Activated naive CD4-positive, alpha-beta T cell (primary cell): ENCODE measurements at places on chromosomes 11 and 22.

GRCh38 chr22:36644333-36644757, 59.2 kb downstream of the CACNG2 start:
- DNase-seq: no peak

DNA sequence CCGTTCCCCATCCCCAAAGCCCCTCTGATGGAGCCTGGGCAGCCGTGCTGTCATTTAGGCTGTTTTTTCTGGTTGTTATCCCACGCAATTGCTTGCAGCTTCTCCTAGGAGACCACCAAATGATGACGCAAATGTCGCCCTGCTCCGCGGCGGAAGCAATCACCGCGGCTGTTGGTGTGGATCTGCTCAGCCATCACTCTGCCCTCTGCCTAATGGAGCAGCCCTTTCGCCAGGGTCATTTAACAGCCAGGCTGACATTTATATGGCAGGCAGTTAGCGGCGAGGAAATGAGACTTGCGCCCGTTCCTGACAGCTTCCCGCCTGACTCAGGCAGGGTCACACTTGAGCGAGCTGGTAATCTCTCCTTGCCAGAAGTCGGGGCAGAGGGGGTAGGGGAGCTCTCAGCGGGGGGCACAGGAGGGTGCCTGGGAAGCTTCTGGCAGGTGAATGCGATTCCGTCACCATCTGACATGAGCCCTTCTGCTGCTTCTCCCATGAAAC, 97.9 kb upstream of the RTL6 start:
- no peak for DNase-seq

DNA sequence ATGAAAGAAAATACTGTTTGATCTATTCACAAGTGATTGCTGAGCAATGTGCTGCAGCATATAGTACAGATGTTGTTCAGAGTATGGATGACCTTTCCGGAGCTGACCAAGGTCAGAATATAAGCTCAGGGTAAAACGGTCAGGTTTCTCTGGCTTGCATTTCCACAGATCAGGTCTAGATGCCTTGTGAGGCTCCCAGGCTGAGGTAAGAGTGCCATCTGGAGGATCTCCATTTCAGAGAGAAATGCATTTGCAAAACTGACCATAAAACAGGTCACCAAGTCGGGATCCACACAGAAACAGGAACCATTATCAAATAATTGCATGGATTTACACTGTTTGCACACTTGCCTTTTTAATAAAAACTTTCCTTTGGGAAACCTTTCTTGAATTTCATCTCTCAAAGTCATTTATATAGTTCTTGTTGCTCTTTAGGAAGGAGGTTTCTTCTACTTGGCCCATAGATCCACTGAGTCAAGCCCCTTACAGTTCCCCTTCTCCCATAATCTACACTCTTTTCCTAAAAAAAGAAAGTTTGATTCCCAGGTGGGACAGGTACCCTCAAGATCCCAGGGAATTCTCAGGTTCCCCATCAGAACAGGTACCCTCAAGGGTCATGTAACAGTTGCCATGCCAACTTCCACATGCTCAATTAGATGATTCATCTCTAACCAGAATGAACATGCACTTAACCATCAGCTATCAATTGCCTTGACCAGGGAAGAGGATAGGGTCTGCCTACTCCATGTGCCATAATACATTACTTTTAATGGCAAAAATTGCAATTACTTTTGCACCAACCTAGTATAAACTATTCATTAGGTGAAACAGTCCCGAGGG, 25.0 kb upstream of the TMPRSS5 start:
- no peak for DNase-seq

DNA sequence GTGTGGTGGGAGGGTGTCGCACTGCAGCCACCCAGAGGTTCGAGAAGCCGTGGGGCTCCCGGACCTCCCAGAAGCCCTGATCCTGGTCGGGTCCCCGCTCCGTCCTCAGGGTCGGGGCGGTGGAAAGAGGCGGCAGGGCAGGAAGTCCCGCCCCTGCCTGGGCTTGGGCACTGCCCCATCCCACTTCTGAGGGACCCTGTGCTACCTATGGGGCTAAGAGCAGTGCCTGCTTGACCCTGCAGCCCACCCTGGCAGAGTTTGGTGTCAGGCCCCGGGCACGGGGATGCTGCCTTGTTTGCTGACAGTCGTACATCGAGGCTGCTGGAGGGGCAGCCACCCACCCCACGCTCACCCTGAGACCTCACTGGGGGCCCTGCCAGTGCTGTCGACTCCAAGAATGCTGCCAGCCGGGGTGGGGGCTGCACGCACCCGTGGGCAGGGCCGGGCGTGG, 19.4 kb downstream of the RNH1 start:
- no peak for DNase-seq

DNA sequence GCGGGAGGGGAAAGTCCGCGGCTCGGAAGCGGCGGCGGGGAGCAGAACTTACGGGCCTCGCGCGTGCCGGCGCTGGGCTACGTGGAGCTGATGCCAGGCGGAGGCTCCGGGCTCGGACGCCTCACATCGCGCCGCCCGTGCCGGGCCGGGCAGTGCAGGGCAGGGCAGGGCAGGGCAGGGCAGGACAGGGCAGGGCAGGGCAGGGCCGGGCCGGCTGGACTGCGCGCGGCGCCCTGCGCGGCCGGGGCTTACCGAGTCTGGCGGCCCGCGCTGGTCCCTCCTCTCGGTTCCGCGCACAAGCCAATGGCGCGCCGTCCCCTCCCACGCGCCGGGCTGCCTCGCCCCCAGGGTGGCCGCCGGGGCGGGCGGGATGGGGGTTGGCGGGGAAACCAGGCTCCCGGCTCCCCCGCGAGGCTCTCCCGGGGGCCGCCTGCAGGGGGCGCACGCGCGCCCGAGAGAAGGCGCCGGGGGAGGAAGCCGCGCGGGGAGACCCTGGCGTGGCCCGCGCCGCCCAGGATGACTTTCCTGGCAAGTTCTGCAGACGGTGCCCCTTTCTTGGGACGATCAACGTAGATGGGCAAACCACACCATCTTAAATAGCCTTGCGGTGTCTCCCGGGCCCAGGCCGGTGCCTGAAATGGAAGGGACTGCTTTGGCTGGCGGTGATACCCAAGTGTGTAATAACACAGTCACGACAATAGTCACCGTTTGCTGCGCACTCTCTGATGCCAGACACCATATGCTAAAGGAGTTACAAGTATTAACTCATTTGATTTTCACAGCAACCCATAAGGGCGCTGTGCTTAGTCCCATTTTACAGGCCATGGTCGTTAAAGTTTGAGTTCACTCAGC, at the start of gene TP53I11:
Gene TP53I11, minus strand, starts transcription at position 259 of the 852 bp plus-strand sequence. CDS start 12,548 bp downstream, outside the sequence.
- no peak for DNase-seq

DNA sequence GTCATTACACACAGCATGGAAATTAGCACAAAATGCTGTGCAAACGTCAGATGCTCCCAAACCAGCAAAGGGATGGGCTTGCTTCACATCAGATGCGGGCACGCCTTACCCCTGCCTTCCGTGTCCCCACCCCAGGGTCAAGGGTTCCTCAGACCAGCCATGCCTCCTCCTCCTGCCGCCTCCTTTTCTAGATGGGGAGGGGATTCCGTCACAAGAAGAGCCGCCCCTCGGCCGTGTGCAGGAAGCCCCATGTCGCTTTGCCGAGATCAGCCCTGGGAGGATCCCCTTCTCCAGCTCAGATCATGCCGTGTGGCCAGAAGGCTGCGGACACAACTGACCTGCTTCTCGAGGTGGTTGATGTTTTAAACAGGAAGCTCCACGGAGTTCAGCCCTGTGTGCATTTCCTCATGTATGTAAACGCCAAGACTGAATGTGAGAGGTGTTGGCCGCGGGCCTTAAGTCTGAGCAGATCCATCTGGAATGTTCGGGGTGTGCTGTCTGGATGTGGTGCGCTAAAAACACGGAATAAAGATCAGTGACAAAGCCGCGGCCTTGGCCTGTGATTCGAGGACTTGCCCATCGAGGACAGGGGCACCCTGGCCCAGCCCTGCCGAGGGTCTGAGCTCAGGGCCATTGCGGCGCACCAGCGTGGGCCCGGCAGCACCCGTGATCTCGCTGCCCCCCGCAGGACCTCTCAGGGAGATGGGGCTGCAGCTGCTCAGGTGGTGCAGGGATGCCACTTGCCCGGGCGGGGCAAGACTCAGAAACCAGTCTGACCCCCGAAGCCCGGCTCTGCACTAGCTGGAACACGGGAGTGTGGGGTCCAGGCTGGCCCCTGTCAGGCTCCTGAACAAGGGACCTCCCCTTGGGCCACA, 412.9 kb downstream of the TBC1D22A start:
- DNase-seq: no peak

GRCh38 chr11:31617246-31617645, 107.7 kb downstream of the ELP4 start:
- DNase-seq: no peak

- no peak for DNase-seq
Observed at GRCh38 chr22:43881091-43882061, 10.4 kb downstream of the PNPLA5 start.

DNA sequence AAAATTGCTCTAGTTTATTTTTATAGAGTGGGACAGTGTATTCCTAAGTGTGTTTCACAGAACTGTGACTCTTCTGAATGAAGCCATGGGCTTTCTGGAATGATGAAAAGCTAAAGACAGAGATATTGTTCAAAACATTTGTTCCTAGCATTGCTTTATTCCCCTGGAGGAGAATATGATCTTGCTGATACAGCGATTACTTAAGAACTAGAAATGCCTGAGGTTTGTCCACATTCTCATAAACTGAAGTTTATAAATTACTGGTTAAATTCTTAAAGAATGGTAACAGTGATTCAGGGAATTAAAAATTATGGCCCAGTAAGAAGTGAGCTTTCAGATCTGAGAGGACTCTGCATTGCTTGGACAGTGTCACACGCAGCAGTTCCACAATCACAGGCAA, 690.3 kb downstream of the FAM181B start:
- DNase-seq: no peak

DNA sequence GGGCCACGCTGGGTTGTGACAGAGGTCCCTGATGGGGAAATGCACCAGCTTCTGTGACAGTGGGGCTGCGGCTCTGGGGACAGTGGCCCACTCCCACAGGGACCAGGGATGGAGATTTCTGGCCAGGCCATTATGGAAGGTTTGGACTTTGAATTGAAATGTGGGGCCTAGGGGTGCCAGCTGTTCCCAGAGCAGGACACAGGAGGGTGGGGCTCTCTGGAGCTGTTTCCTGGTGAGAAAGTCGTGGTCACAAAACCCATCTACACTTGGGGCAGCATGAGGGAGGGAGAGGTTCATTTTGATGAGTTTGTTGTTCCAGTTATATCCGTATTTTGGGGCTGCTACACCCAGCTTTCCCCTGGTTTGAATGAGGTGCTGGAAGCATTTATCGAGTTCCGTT, 52.2 kb downstream of the LRP5 start:
- DNase-seq: no peak

DNA sequence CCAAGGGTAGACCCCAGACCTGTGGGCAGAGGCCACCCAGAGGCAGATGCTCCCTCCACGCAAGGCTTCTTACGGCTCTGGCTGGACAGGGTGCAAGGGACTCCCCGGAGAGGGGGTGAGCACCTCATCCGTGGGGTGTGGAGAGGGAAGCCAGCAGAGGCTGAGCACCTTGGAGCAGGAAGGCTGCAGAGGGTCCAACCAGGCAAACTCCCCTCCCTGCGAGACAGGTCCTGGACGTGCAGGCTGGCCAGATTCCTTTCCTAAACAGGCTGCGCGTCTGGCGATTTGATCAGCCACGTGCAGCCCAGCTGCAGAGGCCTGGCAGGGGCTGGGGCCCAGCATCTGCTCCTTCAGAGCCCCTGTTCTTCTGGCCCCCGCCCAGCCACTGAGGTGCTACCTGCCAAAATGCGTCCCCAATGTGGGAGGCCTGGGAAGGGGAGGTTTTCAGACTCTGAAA, 49.3 kb downstream of the WNT11 start:
- DNase-seq: no peak

- no peak for DNase-seq
Observed at GRCh38 chr11:69295079-69295994, 1.4 kb downstream of the MYEOV start.

DNA sequence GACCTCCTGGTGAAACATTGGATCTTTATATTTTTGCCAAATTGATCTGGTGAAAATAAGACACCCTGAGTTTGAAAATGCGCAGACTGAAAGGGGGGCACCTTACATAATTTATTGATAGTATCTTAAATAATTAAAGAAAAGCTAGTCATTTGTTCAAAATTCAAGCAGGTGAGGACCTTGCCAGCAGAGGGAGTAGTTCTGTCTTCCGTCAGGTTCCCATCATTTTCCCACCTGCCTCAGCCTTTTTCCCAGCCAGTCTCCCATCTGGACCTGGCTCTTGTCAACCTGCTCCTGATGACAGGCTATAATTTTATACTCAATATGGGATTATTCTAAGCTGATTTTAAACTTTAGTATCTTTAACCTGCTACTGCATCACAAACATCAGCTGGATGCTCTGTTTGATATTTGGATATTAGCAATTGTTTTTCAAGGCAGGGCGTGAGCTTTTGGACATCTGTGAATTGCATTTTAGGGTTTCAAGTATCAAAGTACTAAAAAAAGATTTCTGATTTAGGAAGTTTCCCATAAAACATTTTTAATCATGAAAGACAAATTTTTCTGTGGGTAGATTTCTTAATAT, 132.0 kb downstream of the ELP4 start:
- no peak for DNase-seq

DNA sequence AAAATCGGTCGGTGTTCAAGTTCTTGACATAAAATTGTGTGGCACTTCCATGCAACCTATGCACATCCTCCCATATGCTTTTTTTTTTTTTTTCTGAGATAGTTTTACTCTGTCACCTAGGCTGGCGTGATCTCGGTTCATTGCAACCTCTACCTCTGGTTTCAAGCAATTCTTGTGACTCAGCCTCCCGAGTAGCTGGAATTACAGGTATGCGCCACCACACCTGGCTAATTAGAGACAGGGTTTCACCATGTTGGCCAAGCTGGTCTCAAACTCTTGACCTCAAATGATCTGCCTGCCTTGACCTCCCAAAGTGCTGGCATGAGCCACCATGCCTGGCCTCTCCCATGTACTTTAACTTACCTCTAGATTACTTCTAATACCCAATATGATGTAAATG, 15.0 kb downstream of the GLB1L3 start:
- DNase-seq: no peak

GRCh38 chr11:25775603-25776002, 556.3 kb upstream of the ANO3 start:
- no peak for DNase-seq

GRCh38 chr11:20303391-20303965, 60.0 kb upstream of the HTATIP2 start:
- no peak for DNase-seq

DNA sequence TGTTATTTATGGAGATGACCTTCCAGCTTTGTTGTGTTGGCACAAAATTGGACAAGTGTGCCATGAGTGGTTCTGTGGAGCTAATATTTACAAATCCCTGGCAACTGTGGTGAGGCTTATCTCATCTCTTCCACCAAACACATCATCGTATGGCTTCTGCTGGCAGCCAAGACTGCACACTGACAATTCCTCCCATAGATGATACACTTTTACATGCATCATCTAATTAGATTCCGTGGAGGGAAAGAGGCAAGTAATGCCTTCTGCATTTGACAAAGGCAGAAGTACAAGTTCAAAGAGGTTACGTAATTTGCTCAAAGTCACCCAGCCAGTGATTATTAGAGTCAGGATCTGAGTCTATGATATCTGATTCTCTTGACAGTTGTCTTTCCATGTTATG, 62.7 kb upstream of the KIRREL3 start:
- no peak for DNase-seq

GRCh38 chr11:124740277-124740882, 638 bp downstream of the NRGN start:
- peak; percentile 36 for DNase-seq

GRCh38 chr11:47891886-47892285, 43.7 kb upstream of the NUP160 start:
- no peak for DNase-seq

GRCh38 chr22:47775686-47776085, 1013.2 kb downstream of the TBC1D22A start:
- no peak for DNase-seq

- DNase-seq: no peak
Observed at GRCh38 chr22:26393929-26394328, 35.1 kb upstream of the ASPHD2 start.

GRCh38 chr11:1410366-1411291, 20.9 kb downstream of the BRSK2 start:
- DNase-seq: no peak
